GDM1 (cell line): ENCODE measurements at places on chromosomes 13 and 19.

DNA sequence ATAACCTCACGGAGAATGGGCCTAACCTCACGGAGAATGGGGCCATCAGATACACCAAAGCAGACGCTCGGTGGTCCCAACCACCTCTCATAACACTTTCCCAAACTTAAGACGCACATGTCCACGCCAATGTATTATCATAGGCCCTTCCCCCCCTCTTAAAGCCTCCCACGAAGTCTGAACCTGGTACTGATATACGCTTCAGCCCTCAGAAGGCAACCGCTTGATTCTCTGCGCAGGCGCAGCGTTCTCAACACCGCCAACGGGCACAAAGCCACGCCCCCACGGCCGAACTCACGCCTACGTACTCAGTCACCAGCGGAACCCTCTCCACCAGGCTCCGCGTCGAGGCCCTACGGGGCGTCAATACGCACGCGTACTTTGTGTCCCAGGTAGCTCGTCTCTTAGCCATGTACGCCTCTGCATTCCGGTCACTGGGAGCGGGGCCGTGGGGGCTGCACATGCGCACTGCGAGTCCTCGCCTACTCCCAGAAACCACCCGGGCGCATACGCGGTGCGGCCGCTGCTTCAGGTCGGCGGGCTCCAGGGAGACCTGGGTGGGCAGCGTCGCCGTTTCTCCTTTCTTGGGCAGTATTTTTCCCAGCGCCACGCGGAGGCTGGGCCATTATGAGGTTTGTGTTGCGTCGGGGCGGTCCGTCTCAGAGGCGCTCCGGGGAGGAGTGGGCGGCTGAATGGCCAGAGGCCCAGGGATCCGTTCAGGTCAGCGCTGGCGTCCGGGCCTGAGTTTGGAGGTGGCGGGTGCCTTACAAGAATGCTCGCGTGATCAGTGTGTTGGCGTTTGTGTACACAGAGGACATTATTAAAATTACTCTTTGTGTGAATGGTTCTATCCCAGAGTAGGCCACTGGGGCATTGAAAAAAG is 25.3 kb downstream of the ZNF582 start:
- peak; percentile 53 for DNase-seq

GRCh38 chr13:75339635-75340374 is 142.2 kb downstream of the TBC1D4 start:
- DNase-seq = no peak

GRCh38 chr13:31310356-31310755 is 110.6 kb downstream of the B3GLCT start:
- no peak for DNase-seq

DNA sequence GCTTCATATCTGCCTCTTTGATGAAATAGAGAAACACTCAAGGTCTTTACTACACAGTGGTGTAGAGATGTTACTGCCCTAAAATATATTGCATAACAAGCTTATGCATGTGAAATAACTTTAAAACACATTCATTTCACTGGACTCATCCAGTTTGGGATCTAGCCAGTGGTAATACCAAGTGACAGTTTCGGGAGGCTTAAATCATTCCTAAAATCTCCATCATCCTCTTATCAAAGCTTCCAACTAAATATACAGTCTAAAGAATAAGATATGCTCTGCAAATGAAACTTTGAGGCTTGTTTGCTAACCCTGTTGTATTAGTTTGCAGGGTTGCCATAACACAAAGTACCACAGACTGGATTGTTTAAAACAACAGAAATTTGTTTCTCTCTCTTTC is 52.8 kb downstream of the THSD1 start:
- no peak for DNase-seq

- no peak for DNase-seq
These were observed 68.3 kb downstream of the CEBPG start for GRCh38 chr19:33441828-33442227.

DNA sequence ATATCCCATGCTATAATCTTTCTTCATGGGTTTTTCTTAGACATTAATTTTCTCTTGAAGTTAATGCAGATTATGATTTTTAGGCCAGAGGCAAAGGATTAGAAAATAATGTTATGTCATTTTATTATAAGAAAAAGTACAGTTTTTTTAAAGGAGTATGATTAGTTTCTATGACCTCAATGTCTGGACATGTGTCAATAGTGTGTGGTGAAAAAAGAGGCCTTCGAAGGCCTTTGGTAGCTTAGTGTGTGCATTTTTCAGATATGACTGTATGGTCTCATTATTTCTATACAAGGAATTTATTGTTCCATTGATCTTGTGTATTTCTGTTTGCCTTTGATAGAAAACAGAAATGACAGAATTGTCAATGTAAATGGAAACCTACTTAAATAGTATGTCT is 195.6 kb downstream of the GPC5 start:
- no peak for DNase-seq

- DNase-seq = no peak
These were observed 68.8 kb downstream of the MLLT1 start for GRCh38 chr19:6210721-6211600.

DNA sequence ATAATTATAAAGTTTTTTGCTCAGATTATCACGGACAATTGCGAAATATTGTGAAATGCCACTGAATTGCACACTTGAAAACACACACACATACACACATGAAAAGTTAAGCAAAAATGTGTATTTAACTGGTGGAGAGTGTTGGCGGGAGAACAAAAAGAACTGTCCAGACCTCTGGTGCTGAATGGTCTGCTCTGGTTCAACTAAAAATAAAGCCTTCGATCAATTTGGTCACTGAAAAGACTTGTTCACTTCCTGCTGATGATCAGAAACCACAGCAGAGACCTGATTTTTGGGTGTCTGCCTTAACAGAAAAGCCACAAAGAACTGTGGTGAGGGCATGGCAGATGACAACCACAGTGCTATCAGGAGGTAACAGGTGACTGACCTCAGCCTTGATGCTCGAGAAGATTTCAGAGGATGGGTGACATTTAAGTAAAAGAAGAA is 4.0 kb upstream of the IGFL1 start:
- DNase-seq = no peak

- DNase-seq = no peak
These were observed 227.1 kb upstream of the KLF12 start for GRCh38 chr13:74361274-74361673.

GRCh38 chr19:14116918-14117578 is 514 bp downstream of the PRKACA start:
- DNase-seq = no peak

DNA sequence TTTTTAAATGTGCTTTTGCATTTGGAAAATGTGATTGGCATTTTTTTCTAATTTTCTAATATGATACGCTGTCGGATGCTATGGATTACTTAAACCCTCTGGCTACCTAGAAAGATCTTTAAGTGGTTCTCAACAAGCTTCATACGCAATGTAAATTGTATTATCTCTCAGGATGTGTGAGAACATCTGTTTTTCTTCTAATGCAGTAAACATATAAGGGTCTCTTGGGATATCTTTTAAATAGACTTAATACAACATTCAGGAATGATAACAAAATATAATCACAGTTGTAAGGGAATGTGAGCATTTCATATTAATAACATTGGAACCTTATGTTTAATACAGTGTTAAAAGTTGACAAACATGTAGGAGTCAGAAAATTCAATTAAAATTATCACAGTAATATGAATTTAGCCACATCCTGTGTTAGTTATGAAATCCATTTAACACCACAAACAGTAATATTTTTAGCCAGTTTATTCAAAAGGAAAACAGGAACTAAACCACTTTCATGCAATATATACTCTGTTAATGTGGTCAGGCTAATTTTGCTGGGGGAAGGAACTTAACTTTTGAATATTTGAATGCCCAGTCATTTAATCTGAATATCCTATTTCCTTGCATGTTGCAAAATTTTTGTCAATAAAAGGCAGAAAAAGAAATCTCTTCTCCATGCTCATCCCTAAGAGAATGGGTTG is 15.0 kb upstream of the ALOX5AP start:
- no peak for DNase-seq

GRCh38 chr13:63643543-63643942 is 2227.9 kb upstream of the PCDH20 start:
- DNase-seq = no peak

DNA sequence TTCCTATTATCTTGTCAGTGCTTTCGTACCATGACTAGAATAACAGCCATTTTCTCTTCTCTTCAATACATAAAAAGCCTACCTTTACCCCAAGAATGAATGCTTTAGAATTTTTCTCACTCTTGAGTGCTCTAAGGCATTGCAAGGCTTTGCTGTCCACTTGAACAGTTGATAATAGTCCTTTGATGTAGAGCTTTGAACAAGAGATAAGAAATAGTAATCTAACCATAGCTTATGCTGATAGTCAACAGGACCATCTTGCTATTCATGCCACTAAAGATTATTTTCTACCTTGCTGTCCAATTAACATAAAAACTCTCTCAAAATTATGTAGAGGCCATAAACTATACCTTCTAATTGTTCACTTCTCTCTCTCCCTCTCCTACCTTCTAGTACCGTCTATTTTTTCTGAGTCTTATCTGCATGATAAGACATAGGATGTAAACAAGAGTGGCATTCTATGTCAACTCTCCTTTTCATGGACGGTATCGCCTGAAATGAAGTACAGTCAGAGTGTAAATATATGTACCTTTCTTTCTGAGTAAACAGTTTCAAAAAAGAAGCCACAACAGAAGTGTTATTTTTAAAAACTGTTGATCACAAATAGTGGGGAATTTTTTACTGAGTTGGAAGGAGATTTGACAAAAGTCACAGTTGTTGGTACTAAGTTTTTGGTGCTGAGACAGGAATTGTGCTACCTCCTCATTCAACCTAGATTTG is 297.9 kb downstream of the NDFIP2 start:
- DNase-seq = no peak

GRCh38 chr19:45250832-45251451 is at the start of gene MARK4:
Gene MARK4 (plus strand): TSS chr19:45251271. CDS start chr19:45251589, 318 bp downstream.
- DNase-seq = peak; percentile 49

DNA sequence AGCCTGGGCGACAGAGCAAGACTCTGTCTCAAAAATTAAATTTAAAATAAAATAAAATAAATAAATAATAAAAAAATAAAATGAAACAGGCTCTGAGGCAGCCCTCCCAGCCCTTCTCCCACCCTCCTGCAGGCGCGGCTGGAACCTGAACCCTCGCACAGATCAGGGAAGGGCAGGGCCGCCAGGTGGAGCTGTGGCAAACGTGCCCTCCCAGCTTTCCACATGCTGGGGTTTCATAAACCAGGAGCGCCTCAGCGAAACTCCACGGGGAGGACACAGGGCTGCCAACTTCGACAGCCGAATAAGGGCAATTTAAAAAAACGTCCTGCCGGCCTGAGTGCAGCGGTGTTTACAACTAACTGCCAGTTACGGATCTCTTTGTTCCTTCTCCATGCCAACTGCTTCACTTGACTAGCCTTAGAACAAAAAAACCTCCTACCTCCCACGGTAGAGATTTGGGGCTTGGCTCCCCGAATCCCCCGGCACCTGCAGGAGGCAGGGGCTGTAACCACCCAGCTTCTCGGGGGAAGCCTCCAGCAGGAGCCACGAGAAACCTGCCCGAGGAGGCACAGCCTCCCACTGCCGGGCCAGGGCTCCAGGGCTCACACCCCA is 15.9 kb downstream of the ZNF787 start:
- no peak for DNase-seq

DNA sequence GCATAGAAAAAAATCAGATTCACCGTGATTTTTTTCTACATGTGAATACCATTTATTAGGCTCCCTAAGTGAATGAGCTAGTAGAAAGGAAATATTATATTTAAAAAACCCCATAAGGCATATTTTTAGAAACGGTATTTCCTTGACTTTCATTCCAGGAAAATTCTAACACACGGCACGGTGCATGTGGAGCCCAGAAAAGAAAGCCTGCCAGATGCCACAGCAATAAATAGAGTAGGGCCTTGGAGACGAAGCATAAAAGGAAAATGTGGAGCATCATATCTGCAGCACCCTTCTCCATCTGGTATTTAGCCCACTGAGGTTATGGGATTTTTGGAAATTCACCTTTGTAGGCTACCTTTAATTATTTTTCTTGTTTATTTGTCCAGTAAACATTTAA is 314.4 kb downstream of the ENOX1 start:
- DNase-seq = no peak

DNA sequence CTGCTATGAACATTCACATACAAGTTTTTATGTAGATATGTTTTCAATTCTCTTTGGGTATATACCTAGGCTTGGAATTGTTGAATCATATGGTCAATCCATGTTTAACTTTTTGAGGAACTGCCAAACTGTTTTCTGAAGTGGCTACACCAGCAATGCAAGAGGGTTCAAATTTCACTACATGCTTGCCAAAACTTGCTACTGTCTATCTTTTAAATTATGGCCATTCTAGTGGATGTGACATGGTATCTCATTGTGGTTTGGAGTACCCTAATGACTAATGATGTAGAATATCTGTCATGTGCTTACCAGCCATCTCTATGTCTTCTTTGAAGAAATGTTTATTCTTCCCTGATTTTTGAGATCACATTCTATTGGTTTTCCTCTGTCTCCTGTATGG is 860.3 kb downstream of the DIAPH3 start:
- DNase-seq = no peak

GRCh38 chr19:56617531-56617930 is 22.4 kb downstream of the ZNF71 start:
- no peak for DNase-seq

GRCh38 chr13:33937373-33938098 is 119.6 kb downstream of the RFC3 start:
- DNase-seq = no peak

- no peak for DNase-seq
These were observed 519 bp downstream of the PTPRS start for GRCh38 chr19:5339950-5340636.

GRCh38 chr13:113369881-113370280 is 6.0 kb upstream of the GRTP1 start:
- no peak for DNase-seq

DNA sequence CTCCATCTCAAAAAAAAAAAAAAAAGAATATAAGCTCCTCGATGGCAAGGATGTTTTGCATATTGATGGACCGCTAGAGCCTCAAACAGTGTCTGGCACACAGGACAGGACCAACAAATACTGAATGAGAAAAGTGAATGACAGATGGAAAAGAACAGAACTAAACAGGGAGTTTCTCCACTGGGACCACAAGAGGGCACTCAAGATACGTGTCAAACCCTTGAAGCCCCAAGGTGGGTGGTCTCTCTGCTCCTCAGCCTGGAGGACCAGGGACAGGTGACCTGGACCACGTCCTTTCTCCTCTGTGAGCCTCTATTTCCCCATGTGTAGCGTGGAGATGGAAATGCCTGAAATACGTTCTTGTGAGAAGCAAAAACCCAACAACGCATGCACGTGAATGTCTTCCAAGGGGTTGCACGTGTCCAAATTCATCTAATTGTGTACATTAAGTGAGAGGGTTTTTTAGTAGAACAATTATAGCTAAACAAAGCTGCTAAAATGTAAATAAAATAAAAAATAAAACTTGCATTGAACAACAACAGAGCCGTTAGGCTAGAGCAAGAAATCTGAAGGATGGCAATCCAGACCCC is 5.7 kb upstream of the CDC42EP5 start:
- peak; percentile 23 for DNase-seq
